Osteocyte (in vitro differentiated cells): ENCODE measurements at places on chromosomes 1 and 21. TPM values are rescaled to one million over a fixed set of nuclear protein-coding genes. Genes with fewer than 3 reads are reported as not detected.

GRCh38 chr1:228935855-228936727, 200.8 kb downstream of the RHOU start:
- peaks cover 3% of the 10 kb centered on the region for H3K36me3 ChIP-seq
- H3K27ac ChIP-seq, result no peak overlapping the region

- peak overlapping the region; percentile 33 for H3K4me3 ChIP-seq
- H3K4me1 ChIP-seq, result peaks cover 32% of the 10 kb centered on the region
- H3K27ac ChIP-seq, result no peak overlapping the region
- no peaks in the 10 kb centered on the region for H3K36me3 ChIP-seq
Measured at GRCh38 chr1:40317394-40318074, 448 bp upstream of the COL9A2 start.

DNA sequence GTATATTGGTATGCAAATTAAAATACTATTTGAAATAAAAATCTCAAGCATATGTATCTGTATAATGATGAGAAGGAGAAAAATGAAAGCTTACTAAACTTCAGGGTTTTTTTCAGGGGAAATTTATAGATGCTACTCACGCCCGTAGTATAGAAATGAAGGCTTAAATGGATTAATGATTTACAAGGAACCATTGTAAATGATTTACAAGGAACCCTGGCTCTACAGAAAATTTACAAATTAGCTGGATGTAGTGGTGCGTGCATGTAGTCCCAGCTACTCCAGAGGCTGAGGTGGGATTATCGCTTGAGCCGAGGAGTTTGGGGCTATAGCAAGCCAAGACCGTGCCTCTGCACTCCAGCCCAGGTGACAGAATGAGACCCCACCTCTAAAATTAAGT, 150.5 kb downstream of the PCBP3 start:
- DNase-seq, result no peak
- H3K4me1 ChIP-seq, result no peaks in the 10 kb centered on the region
- no peak overlapping the region for H3K27ac ChIP-seq
- H3K27me3 ChIP-seq, result peaks cover 36% of the 10 kb centered on the region
- H3K36me3 ChIP-seq, result no peaks in the 10 kb centered on the region

DNA sequence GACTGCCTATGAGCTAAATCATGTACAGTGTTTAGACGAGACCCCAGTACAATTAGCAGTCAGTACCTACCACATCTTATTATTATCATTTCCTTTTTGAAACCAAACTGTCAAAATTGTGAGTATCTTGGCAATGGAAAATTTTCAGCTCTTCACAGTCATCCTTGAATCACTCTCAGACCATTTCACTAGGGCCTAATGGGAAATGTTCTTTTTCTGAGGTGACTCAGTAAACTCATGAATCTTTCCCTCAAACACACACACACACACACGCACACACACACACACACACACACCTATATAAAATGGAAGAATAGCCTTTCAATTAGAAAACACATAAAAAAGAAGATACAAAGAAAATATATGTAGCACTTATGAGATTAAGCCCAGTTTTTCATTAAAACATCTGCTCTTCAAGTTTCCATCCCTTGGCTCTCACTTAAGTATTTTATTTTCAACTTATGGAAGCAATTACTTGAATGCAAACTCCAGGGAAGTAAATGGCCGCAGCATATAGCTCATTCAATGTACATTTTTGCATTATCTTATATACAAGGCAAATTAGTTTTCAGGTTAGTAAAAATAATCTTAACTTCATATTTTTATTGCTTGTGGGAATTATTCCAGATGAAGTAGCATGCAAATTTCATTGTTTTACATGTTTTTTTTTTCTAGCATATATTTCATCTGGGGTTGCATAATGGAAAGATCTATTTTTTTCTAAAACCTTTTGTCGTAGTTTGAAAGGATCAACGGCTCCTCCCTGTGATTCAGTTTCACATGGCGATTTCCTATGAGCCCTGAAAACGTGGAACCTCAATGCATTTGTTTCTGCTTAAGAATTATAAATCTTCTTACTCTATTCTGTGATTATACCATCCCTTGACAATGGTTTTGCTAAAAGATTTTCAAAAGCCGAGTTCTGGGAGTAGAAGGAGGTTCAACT, 46.3 kb upstream of the TMPRSS15 start:
- peaks cover 2% of the 10 kb centered on the region for H3K27me3 ChIP-seq
- H3K4me3 ChIP-seq, result no peak overlapping the region
- H3K27ac ChIP-seq, result no peak overlapping the region
- DNase-seq, result no peak
- H3K36me3 ChIP-seq, result peaks cover 3% of the 10 kb centered on the region
- H3K4me1 ChIP-seq, result peaks cover 8% of the 10 kb centered on the region

DNA sequence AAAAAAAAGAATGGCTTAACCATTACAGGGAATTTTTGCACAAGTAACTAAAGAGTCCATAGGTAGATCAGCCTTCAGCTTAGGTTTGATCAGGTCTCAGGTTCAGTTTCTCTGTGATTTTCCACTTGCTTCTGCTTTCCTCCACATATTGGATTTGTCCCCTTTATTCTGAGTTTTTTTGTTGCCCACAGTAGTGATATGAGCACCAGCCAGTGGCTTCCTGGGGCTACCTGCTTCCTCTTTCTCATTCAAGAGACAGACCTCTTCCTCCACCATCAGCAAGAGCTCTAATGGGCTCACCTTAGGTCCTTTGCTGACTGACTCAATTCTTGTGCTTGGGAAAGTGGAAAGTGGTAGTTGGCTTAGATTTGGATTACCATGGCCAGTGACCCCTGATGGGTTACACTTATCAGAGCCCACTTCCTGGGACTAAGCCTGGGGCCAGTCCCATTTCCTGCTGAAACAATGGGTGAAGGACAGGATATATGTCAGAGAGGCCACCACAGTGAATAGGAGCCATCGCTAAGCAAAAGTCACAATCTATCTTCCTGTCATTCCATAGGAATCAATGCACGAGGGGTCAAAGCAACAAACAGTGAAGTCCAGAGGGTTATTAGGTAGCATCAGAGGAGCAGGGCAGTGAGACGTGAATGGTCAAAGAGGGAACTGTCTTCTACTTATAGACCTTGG, 12.8 kb upstream of the PLA2G2E start:
- no peaks in the 10 kb centered on the region for H3K4me1 ChIP-seq
- no peak overlapping the region for H3K4me3 ChIP-seq
- no peak overlapping the region for H3K27ac ChIP-seq
- DNase-seq, result no peak

DNA sequence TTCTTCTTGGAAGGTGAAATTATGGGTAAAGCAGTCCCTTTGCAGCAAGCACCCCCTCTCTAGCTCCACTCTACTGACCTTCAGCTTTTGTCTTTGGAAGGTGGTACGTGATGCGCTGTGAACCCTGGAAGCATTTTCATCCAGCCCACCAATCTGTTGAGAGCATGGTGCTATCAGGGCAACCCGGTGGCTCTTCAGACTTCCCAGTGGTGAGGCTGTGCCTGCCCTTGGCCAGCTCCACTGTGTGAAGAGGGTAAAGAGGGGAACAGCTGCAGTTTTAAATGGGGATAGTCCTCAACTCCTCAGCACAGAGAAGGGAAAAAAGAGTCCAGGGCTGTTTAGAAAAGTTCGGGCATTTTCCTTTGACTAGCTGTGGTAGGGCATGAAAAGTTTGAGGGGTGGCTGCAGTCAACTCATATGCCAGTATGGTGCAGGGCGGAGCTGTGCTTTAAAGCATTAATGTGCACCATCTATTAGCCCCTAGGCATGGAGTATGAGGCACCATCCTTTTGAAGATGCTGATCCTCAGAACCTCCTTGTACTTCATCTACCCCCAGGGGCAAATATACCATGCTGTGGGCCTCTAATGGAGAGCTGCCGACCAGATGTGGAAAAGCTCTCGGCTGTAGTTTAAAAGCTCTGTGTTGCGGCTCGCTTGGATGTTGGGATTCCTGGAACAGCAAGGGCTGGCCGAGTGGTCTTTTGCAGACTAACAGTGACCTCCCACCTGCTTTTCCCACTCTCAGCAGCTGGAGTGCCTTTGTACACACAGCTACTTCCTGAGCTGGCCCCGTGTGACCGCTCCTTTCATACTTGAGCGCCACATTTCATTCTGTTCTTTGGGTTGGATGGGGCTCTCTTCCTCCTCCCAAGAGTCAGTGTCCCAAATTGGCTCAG, 123.0 kb downstream of the PEX14 start:
- peaks cover 20% of the 10 kb centered on the region for H3K4me1 ChIP-seq
- peaks cover 2% of the 10 kb centered on the region for H3K36me3 ChIP-seq
- H3K27ac ChIP-seq, result no peak overlapping the region
- no peak overlapping the region for H3K4me3 ChIP-seq
- no peak for DNase-seq
- H3K27me3 ChIP-seq, result no peaks in the 10 kb centered on the region

DNA sequence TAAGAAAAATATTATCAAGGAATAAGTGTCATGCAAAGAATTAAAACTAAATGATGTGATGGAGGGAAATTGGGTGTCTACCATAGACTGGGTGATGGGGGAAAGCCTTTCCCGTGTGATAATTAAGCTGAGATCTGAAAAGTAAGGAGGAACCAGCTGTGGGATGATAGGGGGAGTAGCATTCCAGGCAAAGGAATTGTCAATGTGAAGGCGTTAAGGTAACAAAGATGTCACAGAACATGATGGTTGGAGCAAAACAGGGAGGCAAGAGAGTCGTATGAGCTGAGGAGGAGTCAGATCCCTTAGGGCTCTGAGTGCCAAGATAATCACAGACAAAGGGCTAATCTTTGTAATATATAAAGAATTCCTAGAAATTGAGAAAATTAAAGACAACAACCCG, 170.1 kb downstream of the CDC7 start:
- H3K36me3 ChIP-seq, result no peaks in the 10 kb centered on the region
- no peaks in the 10 kb centered on the region for H3K27me3 ChIP-seq
- DNase-seq, result no peak
- H3K4me3 ChIP-seq, result no peak overlapping the region

DNA sequence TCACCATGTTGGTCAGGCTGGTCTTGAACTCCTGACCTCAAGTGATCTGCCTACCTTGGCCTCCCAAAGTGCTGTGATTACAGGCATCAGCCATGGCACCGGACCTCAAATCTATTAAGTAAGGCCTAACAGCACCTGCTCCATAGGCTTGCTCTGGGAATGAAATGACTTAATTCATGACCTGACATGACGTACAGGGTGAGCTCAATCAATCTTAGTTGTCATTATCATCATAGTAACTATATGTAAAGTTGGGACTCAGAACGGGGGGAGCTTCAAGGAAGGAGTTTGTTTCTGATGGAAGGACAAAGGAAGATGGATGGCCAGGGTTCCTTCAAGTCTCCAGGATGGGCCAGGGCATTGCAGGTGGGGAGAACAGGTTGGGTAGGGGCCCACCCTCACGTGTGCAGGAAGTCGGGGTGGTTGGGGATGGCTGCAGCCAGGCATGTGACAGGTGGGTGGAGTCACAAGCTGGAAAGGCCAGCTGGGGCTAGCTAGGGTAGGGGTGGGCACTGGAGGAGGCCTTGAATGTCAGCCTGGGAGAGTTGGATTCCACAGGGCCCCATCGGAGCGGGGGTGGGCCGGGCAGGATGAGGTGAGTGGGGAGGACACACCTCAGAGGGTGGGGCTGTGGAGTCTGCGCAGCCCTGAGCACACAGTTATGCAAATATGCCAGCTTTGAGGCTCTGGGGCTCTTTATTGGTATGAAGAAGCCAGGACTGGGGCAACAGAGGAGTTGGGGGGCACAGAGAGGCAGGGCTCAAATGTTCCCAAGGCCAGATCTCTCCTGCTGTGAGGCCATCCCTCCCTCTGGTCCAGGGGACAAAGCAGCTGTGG, 9.6 kb downstream of the TRIM62 start:
- H3K27me3 ChIP-seq, result no peaks in the 10 kb centered on the region
- H3K36me3 ChIP-seq, result peaks cover 47% of the 10 kb centered on the region
- no peak for DNase-seq
- H3K4me3 ChIP-seq, result no peak overlapping the region
- H3K27ac ChIP-seq, result peak overlapping the region; percentile 5
- peaks cover 80% of the 10 kb centered on the region for H3K4me1 ChIP-seq

GRCh38 chr1:208077232-208078075, 166.5 kb upstream of the CD34 start:
- DNase-seq, result no peak
- no peak overlapping the region for H3K27ac ChIP-seq
- H3K36me3 ChIP-seq, result peaks cover 14% of the 10 kb centered on the region
- peaks cover 11% of the 10 kb centered on the region for H3K4me1 ChIP-seq
- H3K4me3 ChIP-seq, result no peak overlapping the region

GRCh38 chr1:45879885-45880598, 76.6 kb downstream of the MAST2 start:
- no peak overlapping the region for H3K4me3 ChIP-seq
- H3K27ac ChIP-seq, result no peak overlapping the region
- DNase-seq, result no peak
- H3K36me3 ChIP-seq, result no peaks in the 10 kb centered on the region
- H3K27me3 ChIP-seq, result no peaks in the 10 kb centered on the region
- peaks cover 4% of the 10 kb centered on the region for H3K4me1 ChIP-seq

GRCh38 chr21:19237608-19238007, 834.0 kb upstream of the TMPRSS15 start:
- peaks cover 3% of the 10 kb centered on the region for H3K27me3 ChIP-seq
- DNase-seq, result no peak
- H3K36me3 ChIP-seq, result no peaks in the 10 kb centered on the region
- no peaks in the 10 kb centered on the region for H3K4me1 ChIP-seq
- H3K4me3 ChIP-seq, result no peak overlapping the region

DNA sequence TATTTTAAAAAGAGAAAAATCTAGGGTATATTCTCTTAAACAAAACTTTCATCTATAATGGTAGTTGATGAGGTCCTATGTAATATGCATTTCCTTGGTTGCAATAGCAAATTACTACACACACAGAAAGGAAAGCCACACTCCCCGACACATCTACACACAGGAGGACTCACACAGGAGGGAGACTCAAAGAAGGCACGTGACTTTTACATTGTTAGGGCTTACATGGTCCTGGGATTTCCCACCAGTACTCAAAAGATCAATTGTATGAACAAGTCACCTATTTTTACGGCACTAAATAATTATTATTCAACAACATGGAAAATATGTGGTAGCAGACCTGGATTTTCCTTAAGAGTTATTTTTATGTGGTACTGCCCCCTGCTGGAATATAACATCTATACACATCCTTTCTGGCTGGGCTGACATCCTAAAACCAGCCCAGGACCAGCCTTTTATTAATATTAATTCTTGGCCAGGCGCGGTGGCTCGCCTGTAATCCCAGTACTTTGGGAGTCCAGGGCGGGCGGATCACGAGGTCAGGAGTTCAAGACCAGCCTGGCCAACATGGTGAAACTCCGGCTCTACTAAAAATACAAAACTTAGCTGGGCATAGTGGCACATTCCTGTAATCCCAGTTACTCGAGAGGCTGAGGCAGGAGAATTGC, 33.9 kb upstream of the LGALS8 start:
- H3K4me3 ChIP-seq, result no peak overlapping the region
- H3K36me3 ChIP-seq, result no peaks in the 10 kb centered on the region
- H3K4me1 ChIP-seq, result peaks cover 3% of the 10 kb centered on the region

GRCh38 chr1:151347523-151348246, 633 bp upstream of the RFX5 start:
- peaks cover 17% of the 10 kb centered on the region for H3K4me1 ChIP-seq
- H3K4me3 ChIP-seq, result peak overlapping the region; percentile 95
- H3K27ac ChIP-seq, result peak overlapping the region; percentile 97
- peaks cover 4% of the 10 kb centered on the region for H3K36me3 ChIP-seq
- no peaks in the 10 kb centered on the region for H3K27me3 ChIP-seq

- H3K4me3 ChIP-seq, result no peak overlapping the region
- H3K27me3 ChIP-seq, result peaks cover 26% of the 10 kb centered on the region
- DNase-seq, result no peak
- H3K27ac ChIP-seq, result no peak overlapping the region
Measured at GRCh38 chr1:207922554-207922953, 11.6 kb upstream of the CD34 start.

The ACTL8 gene
- not detected in 2 replicates for total RNA-seq

The KIF17 gene
- total RNA-seq, result 0.11 TPM in 1 of 2 replicates, not detected in the other

The OR2T33 gene
- not detected in 2 replicates for total RNA-seq
